ENCODE measurements at places on chromosomes 5 and 9.
A peak's percentile ranks its signal among the peaks of the same experiment; 100 is the strongest.

DNA sequence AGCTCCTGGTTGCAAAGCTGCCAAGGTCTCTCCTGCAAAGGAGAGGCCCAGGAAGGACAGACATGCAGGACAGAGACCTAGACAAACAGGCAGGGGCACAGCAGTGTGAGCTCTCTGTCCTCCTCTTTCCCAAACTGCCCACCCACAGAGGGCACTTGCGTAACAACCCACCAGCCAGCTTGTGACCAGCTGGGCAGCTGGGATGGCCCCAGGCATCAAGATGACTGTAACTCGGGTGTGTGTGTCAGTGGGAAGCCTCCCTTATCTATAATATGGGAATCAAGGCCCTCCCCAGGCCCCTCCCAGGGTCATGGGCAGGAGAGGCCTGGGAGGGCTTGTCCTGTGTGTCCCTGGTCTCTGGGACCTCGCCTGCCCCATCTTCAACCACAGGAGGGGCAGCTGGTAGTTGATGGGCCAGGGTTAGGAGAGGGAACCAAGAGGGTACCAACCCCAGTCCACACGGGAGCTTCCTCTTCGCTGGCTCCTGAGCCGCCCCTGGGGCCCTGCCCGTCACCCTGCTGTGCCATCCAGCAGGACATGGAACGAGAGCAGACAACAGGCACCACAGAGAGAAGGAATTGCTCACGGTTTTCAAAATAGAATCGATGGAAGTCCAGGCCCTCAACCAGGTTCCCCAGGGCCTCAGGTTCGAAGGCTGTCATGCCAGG lies 37.9 kb downstream of the SLC6A7 start:
- no peak for DNase-seq

- no peak for DNase-seq
These were observed 22.1 kb downstream of the SARDH start for GRCh38 chr9:133715866-133716563.

DNA sequence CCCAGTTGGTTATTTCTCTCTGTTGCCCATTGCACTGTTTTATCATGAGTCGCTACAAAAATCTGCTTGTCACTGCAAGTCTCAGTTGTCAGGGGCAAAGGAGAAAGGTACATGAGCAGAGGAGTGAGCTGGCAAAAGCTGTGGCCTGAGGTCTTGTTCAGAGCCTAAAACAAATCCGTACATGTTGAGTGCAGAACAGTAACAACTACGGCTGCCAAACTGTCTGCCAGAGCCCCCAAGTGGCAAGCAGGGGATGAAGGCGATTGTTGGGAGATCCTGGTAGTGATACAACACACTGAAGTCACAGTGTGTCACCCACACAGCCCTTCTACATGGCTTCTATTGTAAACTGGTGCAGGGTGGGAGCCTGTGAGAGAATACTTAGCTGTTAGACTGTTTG lies 50.9 kb downstream of the BRINP1 start:
- DNase-seq: peak; percentile 42

GRCh38 chr9:88973281-88974045 lies 17.8 kb upstream of the S1PR3 start:
- no peak for DNase-seq

DNA sequence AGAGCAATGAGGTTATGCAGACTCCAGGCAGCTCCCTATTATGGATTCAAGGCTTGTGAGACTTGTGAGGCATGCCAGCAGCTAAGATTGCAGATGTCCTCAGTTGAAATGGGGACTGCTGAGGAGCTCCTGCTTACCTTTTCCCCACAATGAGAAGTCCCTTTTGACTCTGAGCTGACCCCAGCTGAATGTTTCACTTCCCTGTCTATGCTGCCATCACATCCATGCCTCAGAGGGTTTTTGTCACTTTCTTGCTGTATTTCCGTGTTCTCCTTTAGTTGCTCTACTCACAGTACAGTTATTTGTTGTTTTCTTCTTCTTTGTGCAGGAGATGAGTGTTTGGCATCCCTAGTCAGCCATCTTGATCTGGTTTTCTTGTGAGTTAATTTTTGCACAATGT lies 18.8 kb upstream of the OR2S2 start:
- DNase-seq: no peak

GRCh38 chr5:122237906-122238305 lies 74.1 kb upstream of the SNCAIP start:
- DNase-seq: no peak

DNA sequence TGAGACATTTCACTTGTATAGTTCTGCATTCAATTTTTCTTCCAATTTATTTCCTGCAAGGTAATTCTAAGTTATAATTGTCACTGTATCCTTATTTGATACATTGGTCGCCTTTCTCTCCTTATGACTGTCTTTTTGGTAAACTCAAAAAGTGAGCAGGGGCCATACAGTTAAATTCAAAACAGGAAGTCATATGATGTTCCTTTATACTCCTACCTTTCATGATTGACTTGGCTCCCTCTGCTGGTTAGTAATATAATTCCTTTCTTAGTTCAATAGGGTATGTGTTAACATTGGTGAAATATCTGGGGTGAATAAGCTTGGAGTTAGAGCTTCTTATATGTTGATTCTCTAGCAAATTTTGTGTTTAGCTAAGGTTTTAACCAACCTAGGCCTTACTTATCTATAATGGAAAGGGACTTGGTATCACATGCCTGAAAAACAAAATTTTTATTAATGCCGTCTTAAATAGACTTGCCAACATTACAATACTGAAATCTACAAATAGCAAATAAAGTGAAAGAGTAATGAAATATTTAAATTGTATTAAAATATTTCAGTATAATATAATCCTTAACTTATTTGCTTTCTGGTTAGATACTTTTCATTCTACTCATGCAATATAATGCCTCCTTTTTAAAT lies 6.0 kb upstream of the NIPBL start:
- peak; percentile 65 for DNase-seq

DNA sequence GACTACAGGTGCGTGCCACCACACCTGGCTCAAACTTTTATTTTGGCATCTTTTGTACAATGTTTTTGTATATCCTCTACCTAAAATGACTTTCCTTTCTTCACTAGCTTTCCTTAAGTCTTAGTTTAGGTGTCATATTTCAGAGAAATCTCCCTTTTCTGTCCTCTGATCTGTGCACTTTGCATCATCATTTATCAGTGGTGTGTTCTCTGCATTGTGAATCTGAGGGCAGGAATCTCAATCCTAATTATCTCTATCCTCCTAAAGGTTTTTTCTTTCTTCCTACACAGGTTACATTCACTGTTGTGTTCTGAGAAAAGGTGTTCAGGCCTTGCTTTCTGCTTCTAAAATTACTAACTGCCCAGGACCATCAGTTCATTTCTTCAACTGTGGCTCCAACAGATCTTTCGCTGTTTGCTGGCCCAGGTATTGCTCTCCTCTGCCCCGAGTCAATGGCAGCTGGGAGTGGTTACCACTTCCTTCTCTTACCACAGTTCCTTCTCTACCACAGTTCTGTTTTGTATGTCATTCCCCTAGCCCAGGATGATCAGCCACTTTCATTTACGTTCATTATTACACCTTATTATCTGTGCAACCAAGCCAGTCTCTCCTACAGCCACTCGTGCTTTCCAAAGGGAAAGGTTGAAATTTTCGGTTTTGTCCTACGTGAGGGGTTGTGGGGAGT lies 14.0 kb downstream of the TGFBR1 start:
- DNase-seq: no peak

GRCh38 chr9:110986529-110986928 lies 51.7 kb downstream of the LPAR1 start:
- no peak for DNase-seq

DNA sequence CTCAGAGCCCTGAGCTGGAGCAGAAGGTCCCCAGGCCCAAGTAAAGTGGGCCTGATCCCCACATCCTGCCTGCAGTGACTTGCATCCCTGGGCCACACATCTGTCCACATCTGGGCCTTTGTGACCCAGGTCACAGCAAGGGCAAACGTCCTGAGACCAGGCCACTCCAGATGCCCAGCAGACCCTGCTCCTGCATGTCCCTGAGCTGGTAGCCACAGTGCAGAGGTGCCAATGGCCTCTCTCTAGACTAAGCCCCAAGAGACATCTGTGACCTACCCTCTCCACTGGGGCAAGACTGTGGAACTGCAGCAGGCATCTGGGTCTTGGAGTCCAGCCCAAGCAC lies 2.5 kb downstream of the FLT4 start:
- DNase-seq: no peak

DNA sequence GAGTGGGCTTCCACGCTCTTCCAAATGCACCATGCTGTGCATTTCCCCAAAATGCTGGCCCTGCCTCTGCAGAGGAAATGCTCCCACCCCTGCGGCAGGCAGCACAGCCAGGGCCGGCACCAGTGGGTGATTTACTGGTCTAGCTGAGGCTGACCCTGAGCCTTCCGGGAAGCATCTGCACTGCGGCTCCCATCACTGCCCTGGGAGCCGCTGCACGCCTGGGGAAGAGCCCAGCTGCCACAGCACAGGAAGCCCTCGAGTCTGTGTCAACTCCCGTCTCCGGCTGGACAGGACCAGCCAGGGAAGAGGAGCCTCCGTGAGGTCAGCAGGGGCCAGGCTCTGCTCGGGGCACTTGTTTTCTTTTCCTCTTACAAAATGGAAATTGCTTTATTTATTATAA lies 25.1 kb upstream of the EEIG1 start:
- DNase-seq: peak; percentile 21

DNA sequence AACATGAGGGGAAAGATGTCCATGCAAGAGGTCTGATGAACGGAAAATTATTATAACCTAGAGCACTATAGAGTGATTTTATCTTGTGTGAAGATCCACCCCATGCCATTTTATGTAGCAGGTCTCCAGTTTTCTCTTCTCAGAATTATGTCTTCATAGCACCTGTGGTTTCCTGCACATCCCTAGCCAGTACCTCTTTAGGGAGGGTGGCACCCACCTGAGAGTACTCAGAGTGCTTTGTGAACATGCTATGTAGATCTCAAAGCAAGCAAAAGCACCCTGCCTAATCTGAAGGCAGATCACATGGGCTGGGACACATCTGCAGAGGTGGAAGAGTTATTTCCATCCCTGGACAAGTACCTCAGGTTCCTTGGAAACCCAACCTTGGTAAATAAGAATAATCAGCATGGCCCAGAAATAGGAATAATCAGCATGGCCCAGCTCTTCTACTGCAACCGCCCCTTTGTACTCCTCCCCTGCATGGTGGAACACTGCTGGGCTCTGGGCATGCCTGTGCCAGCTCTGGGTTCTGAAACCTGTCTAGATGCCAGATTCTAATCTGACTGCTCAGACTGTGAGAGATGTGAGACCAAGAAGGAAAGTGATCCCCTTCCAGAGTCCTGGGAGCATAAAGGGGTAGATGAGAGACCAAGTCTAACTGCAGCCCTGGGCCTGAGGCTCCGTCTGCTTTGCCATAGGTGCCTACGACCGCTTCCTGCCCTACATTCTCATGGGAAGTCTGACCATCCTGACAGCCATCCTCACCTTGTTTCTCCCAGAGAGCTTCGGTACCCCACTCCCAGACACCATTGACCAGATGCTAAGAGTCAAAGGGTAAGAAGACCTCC lies 23.7 kb downstream of the SLC22A5 start:
- peak; percentile 26 for DNase-seq

DNA sequence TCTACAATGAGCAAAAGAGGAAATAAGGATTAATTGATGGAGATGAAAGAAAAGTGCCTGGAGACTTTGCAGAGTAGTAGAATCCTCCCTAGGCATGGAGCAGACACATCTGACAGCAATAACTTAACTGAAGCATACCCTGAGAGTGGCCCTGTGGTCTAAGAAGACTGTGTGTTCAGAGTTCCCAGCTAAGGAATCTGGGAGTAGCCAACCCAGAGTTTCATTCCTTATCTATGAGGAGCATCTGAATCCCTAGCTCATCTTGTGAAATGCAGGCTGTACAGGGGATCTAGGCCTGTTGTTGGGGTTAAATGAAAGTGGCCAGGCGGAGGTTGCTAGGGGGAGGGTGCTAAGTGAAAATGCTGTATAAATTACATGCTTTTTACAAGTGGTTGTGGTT lies 233.1 kb upstream of the FBXL7 start:
- no peak for DNase-seq

GRCh38 chr5:11540112-11540511 lies 364.1 kb downstream of the CTNND2 start:
- DNase-seq: no peak

DNA sequence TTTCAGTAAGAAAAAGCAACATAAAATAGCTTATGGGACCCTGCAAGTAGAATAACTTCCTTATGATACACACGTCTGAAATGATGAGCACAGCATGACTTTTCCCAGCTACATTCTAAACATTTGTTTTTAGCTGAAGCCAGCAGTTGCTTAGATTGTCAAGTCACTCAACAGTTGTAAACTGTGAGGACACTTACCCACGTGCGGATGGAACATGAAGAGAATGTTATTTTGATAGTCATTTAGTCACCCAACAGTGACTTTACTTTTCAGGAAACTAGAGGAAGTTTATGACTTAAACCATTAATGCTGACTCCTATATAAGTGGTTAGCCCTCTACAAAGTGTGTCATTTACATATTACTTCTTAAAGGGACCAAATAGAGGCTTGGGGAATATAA lies 3.0 kb downstream of the HACD4 start:
- DNase-seq: no peak

- DNase-seq: no peak
These were observed 29.5 kb downstream of the SLC25A46 start for GRCh38 chr5:110768138-110768860.

GRCh38 chr9:114126247-114127060 lies 27.4 kb upstream of the KIF12 start:
- DNase-seq: no peak

DNA sequence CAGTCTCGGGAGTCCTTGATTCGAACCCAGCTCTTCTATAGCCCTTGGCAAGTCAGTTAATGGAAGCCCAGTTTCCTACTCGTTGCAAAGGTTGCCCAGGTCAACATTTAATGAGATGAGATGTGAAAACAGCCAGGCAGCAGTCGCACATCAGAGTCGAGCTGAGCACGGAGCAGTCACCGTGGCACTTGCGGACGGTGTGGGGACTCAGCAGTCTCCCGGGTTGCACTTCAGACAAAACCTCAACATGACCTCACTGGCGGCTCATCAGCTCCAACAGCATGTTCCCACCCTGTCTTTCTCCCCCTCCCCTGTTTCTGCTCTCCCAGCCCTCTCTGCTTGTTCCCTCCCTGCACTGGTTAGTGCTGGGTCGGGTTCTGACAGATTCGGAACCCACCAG lies 35.8 kb downstream of the UBE2QL1 start:
- DNase-seq: no peak

DNA sequence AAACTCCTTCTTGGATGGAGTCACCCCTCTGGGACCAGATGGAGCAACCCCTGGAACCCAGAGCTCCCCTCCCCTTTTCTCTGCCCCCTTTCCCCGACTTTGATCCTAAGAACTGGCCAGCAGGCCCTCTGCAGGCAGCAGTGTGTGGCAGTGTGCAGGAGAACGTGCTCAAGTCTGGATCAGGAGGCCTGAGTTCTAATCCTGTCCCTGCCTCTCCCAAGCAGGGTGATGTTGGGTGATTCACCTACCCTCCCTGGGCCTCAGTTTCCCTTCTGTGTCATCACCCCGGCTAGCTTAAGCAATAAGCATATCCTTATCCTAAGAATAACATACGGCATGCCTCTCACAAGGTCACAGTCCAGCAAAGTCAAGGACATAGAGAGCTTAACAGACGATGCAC lies 67.6 kb downstream of the C9orf50 start:
- no peak for DNase-seq

DNA sequence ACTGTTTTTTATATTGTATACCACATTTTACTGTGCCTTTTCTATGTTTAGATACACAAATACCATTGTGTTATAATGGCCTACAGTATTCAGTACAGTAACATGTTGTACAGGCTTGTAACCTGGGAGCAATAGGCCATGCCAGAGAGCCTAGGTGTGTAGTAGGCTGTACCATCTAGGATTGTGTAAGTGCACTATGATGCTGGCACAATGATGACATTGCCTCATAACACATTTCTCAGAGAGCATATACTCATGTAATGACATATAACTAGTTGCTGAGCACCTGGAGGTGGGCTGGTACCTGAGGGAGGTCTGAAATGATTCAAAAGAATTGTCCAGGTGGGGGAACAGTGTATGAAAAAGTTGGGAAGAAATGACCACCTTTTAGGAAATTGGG lies 13.9 kb downstream of the TTC39B start:
- DNase-seq: no peak

Measured in cerebellar cortex (tissue), 1 donor.